Aortic smooth muscle cell (primary cell): ENCODE measurements at places on chromosomes 13 and 19. TPM values are rescaled to one million over a fixed set of nuclear protein-coding genes. Genes with fewer than 3 reads are reported as not detected.

The PRRG2 gene
- total RNA-seq, result 0.25 and 0.92 TPM in 2 replicates

The FRY gene
- total RNA-seq, result 9.5 and 22.9 TPM in 2 replicates

The MISP gene
- under 0.01 TPM in 1 of 2 replicates, not detected in the other for total RNA-seq

The GPR180 gene
- total RNA-seq, result 6.9 and 7.0 TPM in 2 replicates

The SCN1B gene
- total RNA-seq, result 16.1 and 32.8 TPM in 2 replicates

The MIA gene
- 0.66 TPM in 1 of 2 replicates, not detected in the other for total RNA-seq

The PBX4 gene
- total RNA-seq, result 0.26 TPM in 1 of 2 replicates, not detected in the other

The BRME1 gene
- total RNA-seq, result 0.87 and 1.2 TPM in 2 replicates

The USHBP1 gene
- 0.13 and 0.25 TPM in 2 replicates for total RNA-seq

The CLEC17A gene
- total RNA-seq, result 0.06 and 0.13 TPM in 2 replicates

The TEX26 gene
- 0.25 TPM in 1 of 2 replicates, not detected in the other for total RNA-seq

The TMPRSS9 gene
- not detected in 2 replicates for total RNA-seq

The TEX29 gene
- 0.12 TPM in 1 of 2 replicates, not detected in the other for total RNA-seq

The FREM2 gene
- total RNA-seq, result not detected in 2 replicates

The CEACAM21 gene
- 0.06 TPM in 1 of 2 replicates, not detected in the other for total RNA-seq

The ZGLP1 gene
- total RNA-seq, result 0.12 and 0.13 TPM in 2 replicates

The ZNF256 gene
- 6.2 and 6.3 TPM in 2 replicates for total RNA-seq

The KLK6 gene
- not detected in 2 replicates for total RNA-seq

The RETN gene
- total RNA-seq, result not detected in 2 replicates

The KLK11 gene
- not detected in 2 replicates for total RNA-seq

The ZNF737 gene
- total RNA-seq, result 5.4 and 6.8 TPM in 2 replicates

The SHISA7 gene
- total RNA-seq, result not detected in 2 replicates

The CEACAM8 gene
- not detected in 2 replicates for total RNA-seq

The KIR2DL1 gene
- total RNA-seq, result not detected in 2 replicates

The ZNF579 gene
- total RNA-seq, result 2.1 and 3.0 TPM in 2 replicates

The PSG3 gene
- total RNA-seq, result not detected in 2 replicates
